BJ (cell line): ENCODE measurements at places on chromosomes 4 and X. TPM values are rescaled to one million over a fixed set of nuclear protein-coding genes. Genes with fewer than 3 reads are reported as not detected.

Gene CABS1
- polyA plus RNA-seq, result not detected in 2 replicates

Gene MAGEA11
- polyA plus RNA-seq, result not detected in 2 replicates

DNA sequence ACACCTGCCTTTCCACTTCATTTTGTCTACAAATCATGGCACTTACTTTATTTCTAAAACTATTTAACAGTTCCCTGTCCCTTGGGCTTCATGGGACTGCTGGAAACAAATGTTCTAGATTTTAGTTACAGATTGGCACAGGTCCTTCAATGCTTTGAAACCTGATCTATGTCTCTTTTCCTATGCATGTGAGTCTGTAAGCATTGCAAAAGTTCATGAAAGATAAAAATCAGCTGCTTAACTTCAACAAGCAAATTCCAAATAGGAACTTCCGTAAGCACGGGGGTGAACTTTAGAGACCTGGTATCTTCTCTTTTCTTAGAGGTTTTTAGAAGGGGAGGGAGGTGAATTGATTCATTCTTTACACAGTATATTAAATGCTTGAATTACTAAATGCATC lies 9.5 kb downstream of the LGI2 start:
- DNase-seq, result no peak

- no peak for DNase-seq
These were observed 331.6 kb upstream of the FAM241A start for GRCh38 chr4:111813555-111814140.

DNA sequence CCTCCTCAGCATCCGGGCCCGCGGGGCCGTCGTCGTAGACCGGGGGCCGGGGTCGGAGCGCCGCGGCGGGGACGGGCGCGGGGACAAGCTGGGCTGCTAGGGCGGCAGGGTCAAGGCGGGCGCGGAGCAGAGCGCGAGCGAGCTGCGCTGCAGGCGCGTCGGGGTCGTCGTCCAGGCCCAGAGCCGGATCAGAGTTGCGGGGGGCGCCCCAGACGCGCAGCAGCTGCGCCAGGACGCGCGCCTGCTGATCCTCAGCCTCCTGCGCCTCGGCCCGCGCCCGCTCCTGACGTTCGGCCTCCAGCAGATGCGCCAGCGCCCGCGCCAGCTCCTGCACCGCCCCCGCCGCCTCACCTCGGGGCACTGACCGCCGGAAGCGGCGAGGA lies 3.5 kb downstream of the PCSK1N start:
- DNase-seq, result no peak

DNA sequence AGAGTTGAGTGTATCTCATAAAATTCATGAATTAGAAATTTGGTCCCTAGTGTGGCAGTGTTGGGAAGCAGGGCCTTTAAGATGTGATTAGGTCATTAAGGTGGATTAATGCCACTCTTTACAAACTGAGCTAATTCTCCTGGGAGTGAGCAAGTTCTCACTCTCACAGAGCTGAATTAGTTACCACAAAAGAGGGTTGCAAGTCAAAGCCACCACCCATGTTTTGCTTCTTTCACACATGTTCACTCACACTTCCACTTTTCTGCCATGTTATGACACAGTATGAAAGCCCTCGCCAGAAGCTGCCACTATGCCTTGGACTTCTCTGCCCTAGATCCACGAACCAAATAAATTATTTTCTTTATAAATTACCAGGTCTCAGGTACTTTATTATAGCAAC lies 332.1 kb downstream of the ARAP2 start:
- no peak for DNase-seq

DNA sequence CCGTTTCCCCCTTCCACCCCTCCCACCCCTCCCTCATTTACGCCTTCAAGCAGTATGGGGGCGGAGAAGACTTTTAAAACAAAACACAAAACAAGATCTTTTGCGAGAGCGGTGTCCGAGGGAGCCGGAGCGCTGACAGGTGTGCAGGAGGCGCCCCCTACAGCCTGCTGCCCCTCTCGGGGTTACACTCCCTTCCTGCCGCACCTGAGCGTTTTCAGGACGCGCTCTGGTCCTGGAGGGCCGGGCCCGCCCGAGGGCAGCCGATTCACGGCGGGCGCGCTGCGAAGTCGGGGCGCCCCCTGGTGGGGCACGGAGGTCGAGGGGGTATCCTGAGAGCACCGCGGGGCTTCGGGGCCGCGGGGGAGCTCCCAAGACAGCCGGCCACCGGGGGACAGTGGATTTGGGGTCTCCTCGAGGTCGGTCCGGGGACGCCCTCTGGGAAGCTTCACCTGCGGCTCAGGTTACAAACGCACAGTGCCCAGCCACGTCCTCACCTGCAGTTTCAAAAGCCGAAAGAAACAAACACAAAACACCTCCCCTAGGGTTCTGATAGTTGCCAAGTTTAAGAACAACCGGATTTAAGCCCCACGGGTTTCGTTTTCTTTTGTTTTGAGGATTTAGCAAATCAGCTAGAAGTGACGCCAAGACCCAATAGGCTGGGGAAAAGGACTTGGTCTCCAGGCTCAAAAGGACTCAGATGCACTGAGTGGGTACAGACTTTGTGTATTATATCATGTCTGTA lies 8.0 kb upstream of the NEUROG2 start:
- DNase-seq, result no peak

- DNase-seq, result no peak
These were observed 82.3 kb upstream of the CD99 start for GRCh38 chrX:2608638-2609430.

GRCh38 chr4:67891645-67892044 lies 7.8 kb upstream of the TMPRSS11D start:
- DNase-seq, result no peak

GRCh38 chrX:38371641-38372040 lies 19.2 kb downstream of the OTC start:
- no peak for DNase-seq

DNA sequence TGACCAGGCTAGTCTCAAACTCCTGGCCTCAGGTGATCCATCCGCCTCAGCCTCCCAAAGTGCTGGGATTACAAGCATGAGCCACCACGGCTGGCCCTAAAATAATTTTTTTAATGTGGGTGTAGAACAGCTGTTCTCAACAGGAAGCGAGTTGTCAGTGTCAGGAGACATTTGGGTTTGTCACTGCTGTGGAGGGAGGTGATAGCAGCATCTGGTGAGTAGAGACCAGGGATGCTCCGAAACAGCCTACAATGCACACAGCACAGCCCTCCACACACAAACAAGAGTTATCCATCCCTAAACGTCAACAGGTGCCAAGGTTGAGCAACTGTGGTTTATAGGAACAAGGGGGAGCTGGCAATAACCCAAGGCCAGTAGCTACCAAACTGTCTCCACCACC lies 243.4 kb upstream of the STS start:
- DNase-seq, result no peak

DNA sequence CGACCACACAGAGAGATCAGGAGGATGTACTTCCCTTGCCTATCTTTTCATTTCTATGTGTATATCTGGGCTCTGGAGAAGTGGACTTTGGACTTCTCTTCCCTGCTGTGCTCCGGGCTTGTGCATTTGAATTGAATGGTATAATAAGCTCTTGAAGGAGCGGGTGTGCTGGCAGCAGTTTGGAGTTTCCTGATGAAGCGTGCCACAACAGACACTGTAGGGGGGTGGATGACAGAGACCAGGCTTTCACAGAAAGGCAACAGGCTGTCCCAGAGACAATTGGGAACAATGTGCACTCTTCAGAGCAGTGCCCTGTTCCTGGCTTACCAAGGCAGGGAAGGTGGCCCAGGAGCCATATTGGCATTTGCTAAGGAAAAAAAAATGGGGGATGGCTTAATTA lies 170.1 kb downstream of the FRMPD4 start:
- no peak for DNase-seq
